ENCODE measurements at places on chromosomes 5 and 9. TPM values are rescaled to one million over a fixed set of nuclear protein-coding genes. Genes with fewer than 3 reads are reported as not detected.

- H3K27ac ChIP-seq = no peak overlapping the region
- H3K27me3 ChIP-seq = no peaks in the 10 kb centered on the region
- no peak for DNase-seq
- no peak overlapping the region for H3K4me3 ChIP-seq
- H3K36me3 ChIP-seq = no peaks in the 10 kb centered on the region
These were observed 26.8 kb upstream of the GRHPR start for GRCh38 chr9:37395663-37396062.

GRCh38 chr9:83584995-83585394 is 37.9 kb upstream of the IDNK start:
- no peak for DNase-seq
- no peak overlapping the region for H3K4me3 ChIP-seq
- no peaks in the 10 kb centered on the region for H3K4me1 ChIP-seq
- H3K36me3 ChIP-seq = no peaks in the 10 kb centered on the region

Gene NRARP
- 1.8 TPM for total RNA-seq

- no peaks in the 10 kb centered on the region for H3K4me1 ChIP-seq
- H3K27ac ChIP-seq = no peak overlapping the region
- DNase-seq = no peak
These were observed 8.0 kb downstream of the MAP1B start for GRCh38 chr5:72115296-72115695.

DNA sequence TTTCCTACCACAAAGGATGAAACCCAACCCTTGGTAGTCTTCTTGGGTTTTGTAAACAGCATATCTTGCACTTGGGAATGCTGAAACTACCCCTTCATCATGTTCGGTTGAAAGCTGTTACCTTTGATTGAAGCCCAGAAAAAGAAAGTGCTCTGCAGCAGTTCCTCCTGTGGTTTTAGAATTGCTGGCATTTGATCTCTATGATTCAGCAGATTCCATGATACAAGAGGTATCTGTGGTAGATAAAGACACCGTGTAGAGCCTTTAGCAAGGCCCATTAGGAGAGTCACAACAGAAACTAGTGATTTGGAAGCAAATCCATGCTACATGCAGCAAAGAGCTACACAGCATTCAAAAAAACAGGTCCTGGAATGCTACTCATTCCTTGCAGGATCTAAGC is 557.0 kb downstream of the TLE1 start:
- H3K27me3 ChIP-seq = no peaks in the 10 kb centered on the region
- H3K36me3 ChIP-seq = no peaks in the 10 kb centered on the region
- H3K4me1 ChIP-seq = no peaks in the 10 kb centered on the region

DNA sequence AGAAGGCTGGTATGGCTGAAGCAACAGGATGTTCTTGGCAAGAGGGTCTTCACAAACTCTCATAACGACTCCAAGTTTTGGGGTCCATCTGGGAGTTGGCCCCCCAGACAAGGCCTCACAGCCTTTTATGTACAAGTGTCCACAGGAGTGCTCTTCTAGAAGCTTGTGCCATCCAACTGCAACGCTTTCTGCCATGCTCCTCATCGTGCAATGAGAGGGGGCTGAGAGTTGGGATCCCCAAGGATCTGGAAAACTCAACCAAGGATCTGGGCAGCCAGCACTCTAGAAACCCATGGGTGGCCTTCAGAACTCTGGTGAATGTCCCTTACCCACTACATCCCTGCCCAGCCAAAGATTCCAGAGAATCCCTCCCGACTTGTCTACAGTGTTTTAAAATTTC is 8.5 kb upstream of the AMBP start:
- DNase-seq = no peak
- H3K27me3 ChIP-seq = no peaks in the 10 kb centered on the region
- H3K36me3 ChIP-seq = no peaks in the 10 kb centered on the region
- no peak overlapping the region for H3K4me3 ChIP-seq
- no peak overlapping the region for H3K27ac ChIP-seq
- H3K4me1 ChIP-seq = no peaks in the 10 kb centered on the region

Gene TXNDC8
- total RNA-seq = not detected

GRCh38 chr5:1052641-1053390 is 44.2 kb downstream of the NKD2 start:
- no peak overlapping the region for H3K4me3 ChIP-seq
- H3K27ac ChIP-seq = no peak overlapping the region
- H3K36me3 ChIP-seq = peaks cover 39% of the 10 kb centered on the region
- no peaks in the 10 kb centered on the region for H3K27me3 ChIP-seq
- no peak for DNase-seq
- H3K4me1 ChIP-seq = no peaks in the 10 kb centered on the region

Gene HINT1
- 361 TPM for total RNA-seq

GRCh38 chr5:82217917-82218316 is 60.2 kb downstream of the RPS23 start:
- no peak overlapping the region for H3K27ac ChIP-seq
- no peaks in the 10 kb centered on the region for H3K4me1 ChIP-seq
- H3K27me3 ChIP-seq = no peaks in the 10 kb centered on the region
- H3K4me3 ChIP-seq = no peak overlapping the region
